Right atrium auricular region (tissue), 2 donors: ENCODE measurements at places on chromosomes 1 and 21.

DNA sequence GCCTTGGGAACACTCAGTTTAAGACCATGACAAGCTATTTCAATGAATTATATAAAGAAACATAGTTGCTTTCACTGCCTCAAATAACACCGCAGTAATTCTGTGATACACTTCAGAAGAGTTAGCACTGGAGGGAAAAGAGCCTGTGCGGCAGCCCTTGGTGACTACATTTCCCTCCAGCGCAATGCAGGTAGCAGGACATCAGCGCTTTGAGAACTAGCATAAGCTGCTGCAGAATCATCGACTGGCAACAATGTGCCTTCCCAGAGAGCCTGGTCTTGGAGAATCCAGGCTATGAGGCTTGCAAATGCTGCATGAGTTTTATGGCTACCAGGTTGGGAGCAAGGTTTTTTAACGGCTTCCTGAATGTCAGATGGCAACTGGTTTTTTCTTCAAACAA is 7.5 kb downstream of the NRIP1 start:
- H3K4me3 ChIP-seq, result no peak overlapping the region
- peaks cover 84% of the 10 kb centered on the region for H3K4me1 ChIP-seq
- H3K36me3 ChIP-seq, result no peaks in the 10 kb centered on the region
- H3K27me3 ChIP-seq, result no peaks in the 10 kb centered on the region
- DNase-seq, result no peak

GRCh38 chr1:181092056-181092455 is 3.6 kb downstream of the IER5 start:
- peak overlapping the region; percentile 98 for H3K27ac ChIP-seq
- no peaks in the 10 kb centered on the region for H3K27me3 ChIP-seq
- no peak for DNase-seq
- no peaks in the 10 kb centered on the region for H3K4me1 ChIP-seq
- peaks cover 20% of the 10 kb centered on the region for H3K36me3 ChIP-seq

DNA sequence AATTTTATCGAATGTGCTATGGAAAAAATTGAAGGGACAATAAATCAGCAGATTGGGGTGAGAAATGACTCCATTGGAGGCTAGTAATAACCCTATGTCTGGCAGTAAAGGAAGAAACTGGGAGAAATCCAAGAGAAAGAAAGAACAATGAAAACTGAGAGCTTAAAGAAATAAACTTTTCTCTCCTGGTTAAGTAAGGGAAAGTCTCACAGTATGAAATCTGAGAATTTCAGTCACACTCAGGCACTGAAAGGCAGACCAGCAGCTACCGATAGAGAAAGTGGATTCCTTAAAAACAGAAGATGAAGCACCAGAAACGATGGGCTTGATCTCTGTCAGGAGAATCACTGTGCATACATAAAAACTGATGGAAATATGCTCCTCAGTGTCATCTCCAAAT is 404.2 kb downstream of the PLPP3 start:
- no peak overlapping the region for H3K4me3 ChIP-seq
- no peaks in the 10 kb centered on the region for H3K36me3 ChIP-seq
- H3K27me3 ChIP-seq, result no peaks in the 10 kb centered on the region

DNA sequence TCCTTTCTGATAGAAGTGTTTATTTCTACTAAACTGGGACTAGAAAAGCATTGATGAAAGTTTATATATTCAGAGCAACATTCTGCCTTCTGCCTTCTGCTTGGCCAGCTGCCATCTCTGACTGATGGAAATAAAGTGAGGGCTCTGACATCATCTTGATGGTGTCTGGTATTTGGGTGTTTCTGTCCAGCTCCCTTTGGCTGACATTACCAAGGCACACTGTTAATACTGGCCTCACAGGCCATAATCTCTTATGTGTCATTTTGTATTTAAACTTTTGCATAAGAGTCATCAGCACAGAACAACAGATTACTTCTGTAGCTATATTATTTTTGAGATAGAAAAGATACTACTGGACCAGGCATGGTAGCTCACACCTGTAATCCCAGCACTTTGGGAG is 216.9 kb downstream of the RYR2 start:
- no peaks in the 10 kb centered on the region for H3K27me3 ChIP-seq
- no peaks in the 10 kb centered on the region for H3K36me3 ChIP-seq
- peak; percentile 76 for DNase-seq
- no peaks in the 10 kb centered on the region for H3K4me1 ChIP-seq

DNA sequence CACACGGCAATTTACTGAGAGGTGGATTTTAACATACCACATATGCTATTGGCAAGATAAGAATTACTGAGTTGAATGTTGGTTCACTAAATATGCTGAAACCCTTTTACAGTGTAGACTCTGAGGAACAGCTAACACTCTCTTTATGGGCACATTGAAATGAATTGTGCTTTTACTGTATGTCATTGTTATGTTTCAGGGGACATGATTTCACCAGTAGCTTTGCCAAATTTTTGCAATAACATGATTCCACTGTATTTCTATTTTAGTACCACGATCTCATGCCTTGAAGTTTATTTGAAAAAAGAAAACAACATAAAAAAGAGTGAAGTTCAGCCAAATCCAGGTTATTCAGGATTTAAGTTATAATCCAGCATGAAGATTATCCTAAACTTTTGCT is 188.5 kb downstream of the HLX start:
- H3K4me1 ChIP-seq, result no peaks in the 10 kb centered on the region
- no peaks in the 10 kb centered on the region for H3K27me3 ChIP-seq
- no peaks in the 10 kb centered on the region for H3K36me3 ChIP-seq
- no peak overlapping the region for H3K27ac ChIP-seq
- no peak for DNase-seq
- no peak overlapping the region for H3K4me3 ChIP-seq

DNA sequence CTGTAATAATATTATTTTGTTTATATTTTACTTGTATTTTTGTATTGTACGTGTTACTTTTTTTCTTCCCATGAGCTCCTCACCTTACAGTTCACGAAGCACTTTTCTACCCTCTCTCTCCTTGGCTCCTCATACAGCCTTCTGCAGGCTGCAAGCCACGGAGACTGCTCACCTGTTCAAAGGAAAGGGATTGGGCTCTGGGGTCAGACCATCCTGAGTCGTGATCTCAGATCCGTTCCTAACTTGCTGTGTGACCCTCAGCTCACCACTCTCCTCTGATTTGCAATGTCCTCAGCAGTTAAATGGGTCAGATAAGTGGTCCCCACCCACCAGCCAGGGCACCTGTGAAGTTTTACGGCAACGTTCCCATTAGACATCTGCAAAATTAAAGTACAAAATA is 54.1 kb downstream of the VWA5B1 start:
- H3K4me3 ChIP-seq, result no peak overlapping the region
- no peaks in the 10 kb centered on the region for H3K27me3 ChIP-seq
- H3K27ac ChIP-seq, result no peak overlapping the region
- DNase-seq, result no peak

- no peak overlapping the region for H3K27ac ChIP-seq
- peaks cover 12% of the 10 kb centered on the region for H3K36me3 ChIP-seq
- H3K4me3 ChIP-seq, result no peak overlapping the region
Observed at GRCh38 chr1:232393010-232393409, 236.9 kb downstream of the SIPA1L2 start.

GRCh38 chr1:161913482-161914140 is 110.1 kb downstream of the OLFML2B start:
- H3K27me3 ChIP-seq, result no peaks in the 10 kb centered on the region
- no peak for DNase-seq
- H3K4me3 ChIP-seq, result no peak overlapping the region

DNA sequence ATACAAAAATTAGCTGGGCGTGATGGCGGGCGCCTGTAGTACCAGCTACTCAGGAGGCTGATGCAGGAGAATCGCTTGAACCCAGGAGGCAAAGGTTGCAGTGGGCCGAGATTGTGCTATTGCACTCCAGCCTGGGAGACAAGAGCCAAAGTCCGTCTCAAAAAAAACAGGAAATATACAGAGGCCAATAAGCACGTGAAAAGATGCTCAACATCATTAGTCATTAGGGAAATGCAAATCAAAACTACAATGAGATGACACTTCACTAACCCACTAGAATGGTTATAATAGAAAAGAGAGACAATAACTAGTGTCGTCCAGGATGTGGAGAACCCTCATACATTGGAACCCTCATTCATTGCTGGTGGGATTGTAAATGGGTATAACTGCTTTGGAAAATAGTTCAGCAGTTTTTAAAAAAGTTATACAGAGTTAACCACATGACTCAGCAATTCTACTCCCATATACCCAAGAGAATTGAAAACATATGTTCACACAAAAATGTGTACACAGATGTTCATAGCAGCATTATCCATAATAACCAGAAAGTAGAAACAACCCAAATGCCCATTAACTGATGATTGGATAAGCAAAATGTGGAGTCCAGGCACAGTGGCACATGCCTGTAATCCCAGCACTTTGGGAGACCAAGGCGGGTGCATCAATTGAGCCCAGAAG is 6.4 kb upstream of the E2F2 start:
- H3K27me3 ChIP-seq, result no peaks in the 10 kb centered on the region
- H3K36me3 ChIP-seq, result no peaks in the 10 kb centered on the region
- H3K27ac ChIP-seq, result no peak overlapping the region
- peaks cover 9% of the 10 kb centered on the region for H3K4me1 ChIP-seq
- no peak overlapping the region for H3K4me3 ChIP-seq
- no peak for DNase-seq

- no peak overlapping the region for H3K27ac ChIP-seq
- no peak overlapping the region for H3K4me3 ChIP-seq
- H3K4me1 ChIP-seq, result no peaks in the 10 kb centered on the region
- H3K27me3 ChIP-seq, result no peaks in the 10 kb centered on the region
- DNase-seq, result no peak
Observed at GRCh38 chr1:87061742-87062156, 147.3 kb downstream of the HS2ST1 start.

- no peak overlapping the region for H3K27ac ChIP-seq
- DNase-seq, result no peak
- H3K27me3 ChIP-seq, result no peaks in the 10 kb centered on the region
- no peaks in the 10 kb centered on the region for H3K4me1 ChIP-seq
- no peak overlapping the region for H3K4me3 ChIP-seq
- no peaks in the 10 kb centered on the region for H3K36me3 ChIP-seq
Observed at GRCh38 chr1:22263359-22263758, 120.5 kb upstream of the WNT4 start.

- H3K27me3 ChIP-seq, result no peaks in the 10 kb centered on the region
- no peaks in the 10 kb centered on the region for H3K36me3 ChIP-seq
- peak; percentile 76 for DNase-seq
- no peak overlapping the region for H3K4me3 ChIP-seq
Observed at GRCh38 chr1:43541721-43542401, 11.2 kb downstream of the PTPRF start.

DNA sequence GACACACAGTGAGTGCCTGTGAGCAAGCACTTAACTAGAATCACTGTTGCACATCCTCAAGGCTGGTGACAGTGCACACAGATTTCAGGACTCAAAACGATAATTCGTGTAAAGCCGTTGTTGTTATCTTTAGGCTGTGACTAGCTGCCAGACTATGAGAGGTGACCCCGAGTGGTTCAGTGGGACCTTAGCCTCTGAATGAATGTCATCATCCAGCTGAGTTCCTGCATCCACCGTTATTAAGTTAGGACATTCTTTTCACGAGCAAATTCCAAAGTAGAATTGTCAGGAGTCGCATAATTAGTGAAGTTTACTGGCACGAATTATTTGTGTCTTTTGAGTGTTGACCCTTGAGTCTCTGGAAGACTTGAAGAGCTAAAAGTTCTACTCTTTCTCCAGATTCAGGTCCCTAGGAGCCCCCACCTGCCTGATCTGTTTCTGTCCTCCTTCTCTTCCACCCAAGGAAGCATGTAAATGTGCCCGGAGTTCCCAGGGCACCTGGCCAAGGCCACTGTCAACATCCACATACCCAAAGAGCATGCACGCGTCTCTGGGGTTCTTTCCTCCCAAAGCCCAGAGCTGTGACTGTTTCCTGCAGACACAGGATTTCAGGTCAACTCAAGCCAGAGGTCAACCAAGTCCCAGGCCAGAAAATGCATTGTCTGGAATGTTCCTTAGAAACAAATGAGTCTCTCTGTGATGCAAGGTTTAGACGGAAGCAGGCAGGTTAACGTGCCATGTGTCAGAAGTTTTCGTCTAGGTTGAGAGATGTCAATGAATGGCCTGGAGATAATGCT is 207.2 kb downstream of the TOMM20 start:
- H3K27ac ChIP-seq, result peak overlapping the region; percentile 90
- H3K36me3 ChIP-seq, result no peaks in the 10 kb centered on the region
- H3K4me1 ChIP-seq, result peaks cover 75% of the 10 kb centered on the region

DNA sequence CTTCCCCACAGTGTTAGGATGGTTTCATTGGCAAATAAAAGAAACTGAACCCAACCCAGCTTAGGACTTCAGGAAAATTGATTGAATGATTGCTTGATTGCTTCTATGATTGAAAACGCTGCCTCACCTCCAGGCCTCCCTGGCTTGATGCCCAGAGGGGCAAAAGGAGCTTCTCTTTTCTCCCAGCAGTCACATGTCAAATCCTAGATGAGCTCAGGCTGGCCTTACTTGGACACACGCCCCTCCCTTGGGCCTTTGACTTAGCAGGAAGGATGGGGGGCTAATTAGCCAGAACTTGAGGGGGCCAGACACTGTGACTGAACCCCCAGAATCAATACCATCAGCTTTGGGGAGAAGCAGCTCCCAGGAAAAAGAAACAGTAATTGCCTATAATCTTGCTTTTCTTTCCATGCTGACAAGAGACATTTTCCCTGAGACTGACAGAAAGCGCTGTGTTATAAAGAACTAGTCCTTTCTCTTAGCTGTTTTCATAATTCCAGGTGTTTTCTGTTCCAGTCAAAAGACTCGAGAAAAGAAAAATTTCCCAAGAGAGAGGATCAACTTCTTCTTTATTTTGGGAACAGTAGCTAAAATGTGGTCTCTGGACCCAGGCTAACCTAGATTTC is 50.8 kb upstream of the ATP5PO start:
- no peaks in the 10 kb centered on the region for H3K36me3 ChIP-seq
- no peaks in the 10 kb centered on the region for H3K27me3 ChIP-seq
- H3K27ac ChIP-seq, result no peak overlapping the region

- H3K4me1 ChIP-seq, result peaks cover 23% of the 10 kb centered on the region
- DNase-seq, result no peak
- peak within 1 kb of the TSS; percentile 38 for H3K4me3 ChIP-seq
- no peaks in the 10 kb centered on the region for H3K36me3 ChIP-seq
Observed at GRCh38 chr1:179742717-179743678, at the start of gene FAM163A. FAM163A (plus strand) TSS chr1:179743291; CDS start chr1:179813098, 69,807 bp downstream.

DNA sequence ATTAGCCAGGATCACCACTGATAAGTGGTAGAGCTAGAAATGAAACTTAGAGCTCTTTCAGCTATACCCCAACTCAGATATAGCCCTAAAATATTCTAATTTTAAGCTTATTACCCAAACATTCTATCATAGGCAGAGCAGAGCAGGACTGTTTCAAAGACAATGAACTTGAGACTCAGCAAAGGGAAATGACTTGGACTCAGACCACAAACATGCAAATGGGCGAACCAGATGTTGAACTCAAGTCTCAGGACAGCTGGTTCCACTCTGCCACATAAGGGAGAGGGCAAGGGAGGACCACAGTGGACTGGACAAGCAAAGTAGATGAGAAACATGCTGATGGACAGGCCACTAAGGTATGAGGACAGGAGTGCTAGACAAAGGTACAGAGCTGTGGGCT is 315.3 kb downstream of the OMA1 start:
- no peak for DNase-seq
- H3K27me3 ChIP-seq, result no peaks in the 10 kb centered on the region
- H3K36me3 ChIP-seq, result no peaks in the 10 kb centered on the region
- no peak overlapping the region for H3K4me3 ChIP-seq

- H3K36me3 ChIP-seq, result no peaks in the 10 kb centered on the region
- H3K4me3 ChIP-seq, result no peak overlapping the region
- no peaks in the 10 kb centered on the region for H3K27me3 ChIP-seq
- DNase-seq, result no peak
- no peaks in the 10 kb centered on the region for H3K4me1 ChIP-seq
Observed at GRCh38 chr1:152061952-152062351, 25.1 kb upstream of the S100A11 start.

- H3K4me1 ChIP-seq, result peaks cover 12% of the 10 kb centered on the region
- H3K27me3 ChIP-seq, result no peaks in the 10 kb centered on the region
- H3K4me3 ChIP-seq, result peak overlapping the region; percentile 59
- DNase-seq, result no peak
Observed at GRCh38 chr1:204507317-204508105, 8.7 kb upstream of the MDM4 start.
